OCI-M1 (cell line): ENCODE measurements at places on chromosomes 2 and 18.
A peak's percentile ranks its signal among the peaks of the same experiment; 100 is the strongest.

- DNase-seq: no peak
These were observed 29.1 kb downstream of the REEP1 start for GRCh38 chr2:86308356-86308755.

- DNase-seq: no peak
These were observed 344.1 kb upstream of the PLGLB2 start for GRCh38 chr2:87403893-87404175.

DNA sequence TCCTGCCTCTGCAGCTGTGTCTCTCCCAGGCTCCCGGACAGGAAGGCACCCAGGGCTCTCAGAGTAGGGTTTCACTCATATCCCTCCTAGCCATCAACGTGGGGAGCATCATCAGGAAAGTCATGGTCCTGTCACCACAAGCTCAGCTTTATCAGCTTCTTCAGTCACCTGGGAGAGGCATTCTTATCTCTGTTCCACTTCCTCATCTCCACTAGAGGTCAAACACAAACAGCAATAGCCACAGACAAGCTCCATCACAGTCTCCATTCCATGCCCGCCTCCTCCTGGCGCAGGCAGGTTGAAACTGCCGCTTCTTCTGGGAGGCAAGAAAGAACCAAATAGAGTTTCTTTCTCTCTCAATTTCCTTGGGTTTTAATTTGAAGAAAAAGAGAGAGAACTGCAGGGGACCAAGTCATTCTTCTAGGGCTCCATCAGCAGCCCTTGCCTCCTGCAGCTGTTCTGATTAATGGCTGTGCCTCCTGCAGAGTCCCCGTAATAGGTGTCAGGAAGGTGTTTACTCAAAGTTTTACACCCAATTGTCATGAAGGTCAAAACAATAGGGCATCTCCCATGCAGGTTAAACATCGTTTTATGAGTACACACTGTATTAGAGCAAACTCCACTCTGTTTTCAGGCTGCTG, 377.9 kb downstream of the TMEM182 start:
- no peak for DNase-seq

DNA sequence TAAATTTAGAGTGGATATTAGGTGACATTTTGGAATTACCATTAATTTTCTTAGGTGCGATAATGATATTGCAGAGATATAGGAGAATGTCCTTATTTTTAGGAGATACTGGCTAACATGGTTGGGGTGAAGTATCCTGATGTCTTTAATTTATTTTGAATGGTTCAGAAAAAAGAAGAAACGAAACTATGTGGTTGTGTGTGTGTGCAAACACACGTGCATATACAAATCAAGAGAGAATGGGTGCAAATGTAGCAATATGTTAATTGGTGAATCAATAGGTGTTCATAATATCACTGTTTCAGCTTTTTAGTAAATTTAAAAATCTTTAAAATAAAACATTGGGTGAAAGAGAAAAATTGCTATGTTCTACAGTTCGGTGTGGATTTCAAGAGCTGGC, 140.9 kb downstream of the DIS3L2 start:
- no peak for DNase-seq

- peak; percentile 69 for DNase-seq
These were observed 352.8 kb upstream of the KCNH7 start for GRCh38 chr2:163191372-163191771.

DNA sequence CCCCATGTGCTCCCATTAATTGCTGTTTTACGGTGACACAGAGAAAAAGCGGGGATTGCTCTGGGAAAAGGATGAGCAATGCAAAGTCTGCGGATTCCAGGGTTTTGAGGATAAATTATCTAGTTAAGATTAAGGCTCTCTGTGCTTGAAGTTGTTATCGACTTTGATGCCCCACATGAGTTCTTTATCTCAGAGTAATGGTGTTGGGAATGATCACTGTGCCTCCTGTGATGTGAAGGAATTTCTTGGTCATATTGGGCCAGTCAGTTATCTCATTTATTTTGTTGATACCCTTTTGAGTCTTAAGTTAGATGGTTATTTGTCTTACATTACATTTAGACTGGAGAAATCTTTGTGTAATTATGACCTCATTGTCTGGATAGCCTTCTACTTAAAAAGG, 184.6 kb upstream of the MEX3C start:
- no peak for DNase-seq

- DNase-seq: no peak
These were observed 50.6 kb downstream of the ANKMY1 start for GRCh38 chr2:240507060-240507777.

DNA sequence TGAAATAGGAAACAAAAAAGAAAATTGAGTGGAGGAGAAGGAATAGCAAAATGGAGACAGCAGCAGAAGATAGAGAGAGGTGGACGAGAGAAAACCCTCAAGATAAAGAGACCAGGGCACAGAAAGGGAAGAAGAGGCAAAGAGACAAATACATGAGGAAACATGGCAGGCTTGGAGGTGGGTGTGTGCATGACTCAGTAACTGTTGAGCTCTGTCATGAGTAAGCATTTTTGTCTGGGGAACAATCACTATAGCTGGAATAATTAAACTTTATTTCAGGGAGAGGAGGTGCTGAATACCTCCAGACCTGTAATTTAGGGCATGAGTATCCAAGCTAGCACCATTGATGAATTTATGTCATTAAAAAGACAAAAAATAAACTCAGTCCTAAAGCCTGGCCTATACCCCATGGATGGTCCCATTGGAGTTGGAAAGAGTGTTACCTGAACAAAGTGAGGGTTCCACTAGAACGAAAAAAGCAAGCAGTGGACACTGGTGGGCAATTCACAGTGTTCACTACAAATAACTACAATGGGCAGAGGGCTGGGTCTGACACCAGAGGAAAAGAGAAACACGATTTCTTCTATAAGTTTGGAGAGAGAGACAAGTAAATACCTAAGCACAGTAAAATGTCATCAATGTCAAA, 145.5 kb downstream of the ADCYAP1 start:
- DNase-seq: peak; percentile 83

DNA sequence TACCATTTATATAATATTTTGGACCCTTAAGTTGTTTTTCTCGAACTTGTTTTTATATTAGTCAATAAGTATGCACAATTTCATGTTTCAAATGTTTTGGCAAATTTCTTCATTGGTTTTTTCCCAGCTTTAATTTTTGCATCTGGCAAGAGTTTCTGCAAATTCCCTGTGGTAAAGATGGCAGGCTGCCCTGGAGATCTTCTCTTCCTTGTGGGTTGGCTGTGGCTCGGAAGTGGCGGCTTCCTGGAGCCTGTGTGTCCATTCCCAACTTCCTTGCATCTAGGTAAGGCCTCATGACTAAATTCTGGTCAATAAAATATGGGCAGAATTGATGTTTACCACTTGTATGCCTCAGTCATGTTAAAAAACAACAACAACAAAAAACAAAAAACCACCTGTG, 818.6 kb downstream of the EPHA4 start:
- no peak for DNase-seq

GRCh38 chr2:6186332-6187151, 494.4 kb downstream of the SOX11 start:
- no peak for DNase-seq

DNA sequence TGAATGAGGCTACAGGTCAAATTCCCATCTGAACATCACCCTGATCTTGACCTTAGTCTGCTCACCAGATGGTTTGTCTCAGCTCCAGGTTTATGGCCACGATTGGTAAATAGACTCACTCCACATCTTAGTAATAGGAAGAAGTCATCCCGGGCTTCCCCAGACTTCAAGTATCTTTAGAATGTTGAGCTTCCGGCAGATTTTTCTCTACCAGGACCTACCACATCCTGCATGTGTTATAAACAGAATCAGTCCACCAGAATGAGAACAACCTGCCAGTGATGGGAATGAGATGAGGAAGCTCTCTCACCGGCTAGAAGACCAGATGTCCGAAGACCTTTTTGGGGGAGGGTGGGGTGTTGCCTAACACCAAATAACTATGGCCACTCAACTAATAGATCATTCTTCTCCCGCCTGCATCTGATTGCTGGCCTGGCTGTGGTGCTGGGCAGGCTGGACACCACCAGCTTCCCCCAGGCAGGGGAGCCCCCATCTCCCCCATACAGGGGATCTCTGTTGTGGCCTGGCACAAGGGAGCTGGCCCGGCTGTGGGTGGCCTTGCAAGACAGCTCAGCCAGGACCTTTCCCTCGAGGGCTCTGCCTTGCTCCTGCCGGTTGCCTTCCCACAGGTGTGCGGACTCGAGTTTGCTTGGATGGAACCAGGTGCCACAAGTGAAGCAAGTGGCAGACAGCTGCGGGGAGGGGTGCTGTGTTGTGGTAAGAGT, 88.5 kb downstream of the SH3RF3 start:
- no peak for DNase-seq

DNA sequence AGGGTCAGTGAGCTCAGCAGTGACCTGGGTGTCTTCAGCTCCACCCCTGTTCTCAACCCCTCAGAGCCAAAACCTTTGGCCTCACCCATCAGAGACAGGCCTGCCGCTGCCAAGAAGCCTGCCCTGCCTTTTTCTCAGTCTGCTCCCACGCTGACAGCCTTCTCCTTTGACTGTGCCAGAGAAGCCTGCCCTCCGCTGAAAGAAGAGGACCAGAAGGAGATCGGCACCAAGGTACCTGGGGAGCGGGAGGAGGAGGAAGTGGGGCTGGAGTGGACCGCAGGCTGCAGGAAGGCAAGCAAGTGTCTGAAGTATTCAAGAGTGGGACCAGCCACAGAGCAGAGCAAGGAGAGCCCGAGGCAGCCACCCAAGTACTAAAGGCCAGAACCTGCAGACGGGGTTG, 33.2 kb downstream of the TOGARAM2 start:
- no peak for DNase-seq

GRCh38 chr2:196410008-196410407, 229.5 kb upstream of the CCDC150 start:
- DNase-seq: no peak

DNA sequence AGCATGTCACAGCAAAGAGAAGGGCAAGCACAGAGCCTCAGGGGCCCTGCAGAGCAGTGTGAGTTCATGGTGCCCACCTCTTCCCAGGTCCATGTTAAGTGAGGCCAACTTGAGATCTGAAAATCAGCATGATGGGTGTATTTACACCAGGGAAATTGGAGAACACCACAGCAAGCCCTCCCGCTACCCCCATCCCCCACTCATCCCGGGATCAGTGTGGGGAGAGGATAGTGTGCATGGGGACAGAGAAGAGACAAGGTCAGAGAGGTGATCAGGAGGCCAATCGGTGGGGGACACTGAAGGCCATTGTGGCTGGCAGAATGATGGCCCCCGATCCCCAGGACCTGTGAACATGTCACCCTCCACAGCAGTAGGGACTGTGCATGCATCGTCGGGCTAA, 54.7 kb downstream of the PTGR3 start:
- no peak for DNase-seq

- no peak for DNase-seq
These were observed 15.7 kb downstream of the COL4A3 start for GRCh38 chr2:227179988-227180685.

- no peak for DNase-seq
These were observed 55.1 kb upstream of the EML4 start for GRCh38 chr2:42114091-42114490.

DNA sequence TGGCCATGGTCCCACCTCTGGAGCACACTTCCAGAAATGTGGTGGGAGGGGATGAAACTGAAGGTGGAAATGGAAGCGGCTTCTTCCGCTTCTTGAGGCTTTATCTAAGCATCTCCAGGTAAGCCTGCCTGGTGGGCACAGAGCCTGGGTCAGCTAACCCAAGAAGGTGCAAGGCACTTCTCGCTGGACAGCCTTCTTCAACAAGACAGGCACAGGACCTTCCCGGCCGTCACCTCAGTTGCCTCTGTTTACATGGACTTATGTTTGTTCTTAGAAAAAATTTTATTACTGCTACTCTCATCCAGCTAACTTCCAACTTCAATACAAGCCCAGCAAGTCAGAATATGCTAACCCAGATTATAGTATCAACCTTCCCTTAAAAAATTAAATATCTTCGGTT, 51.9 kb downstream of the SRD5A2 start:
- no peak for DNase-seq
